Activated T-helper 17 cell treated with anti-CD3 and anti-CD28 coated beads, Interleukin-2, amount 50 U/mL, for 72 hours (primary cell): ENCODE measurements at places on chromosomes 6 and 20. TPM values are rescaled to one million over a fixed set of nuclear protein-coding genes. Genes with fewer than 3 reads are reported as not detected.

GGTLC1 gene
- total RNA-seq = not detected

LAMA4 gene
- total RNA-seq = not detected

POPDC3 gene
- 0.24 TPM for total RNA-seq

DZANK1 gene
- total RNA-seq = 3.2 TPM

ZBTB9 gene
- total RNA-seq = 11.6 TPM

GABRR1 gene
- total RNA-seq = not detected

TRAM2 gene
- total RNA-seq = 1.7 TPM

SLC26A8 gene
- total RNA-seq = not detected

ZNF512B gene
- total RNA-seq = 21.3 TPM

RGS17 gene
- total RNA-seq = 0.26 TPM

- no peak for ATAC-seq
These were observed 22.1 kb downstream of the DUSP22 start for GRCh38 chr6:314377-314776.

DNA sequence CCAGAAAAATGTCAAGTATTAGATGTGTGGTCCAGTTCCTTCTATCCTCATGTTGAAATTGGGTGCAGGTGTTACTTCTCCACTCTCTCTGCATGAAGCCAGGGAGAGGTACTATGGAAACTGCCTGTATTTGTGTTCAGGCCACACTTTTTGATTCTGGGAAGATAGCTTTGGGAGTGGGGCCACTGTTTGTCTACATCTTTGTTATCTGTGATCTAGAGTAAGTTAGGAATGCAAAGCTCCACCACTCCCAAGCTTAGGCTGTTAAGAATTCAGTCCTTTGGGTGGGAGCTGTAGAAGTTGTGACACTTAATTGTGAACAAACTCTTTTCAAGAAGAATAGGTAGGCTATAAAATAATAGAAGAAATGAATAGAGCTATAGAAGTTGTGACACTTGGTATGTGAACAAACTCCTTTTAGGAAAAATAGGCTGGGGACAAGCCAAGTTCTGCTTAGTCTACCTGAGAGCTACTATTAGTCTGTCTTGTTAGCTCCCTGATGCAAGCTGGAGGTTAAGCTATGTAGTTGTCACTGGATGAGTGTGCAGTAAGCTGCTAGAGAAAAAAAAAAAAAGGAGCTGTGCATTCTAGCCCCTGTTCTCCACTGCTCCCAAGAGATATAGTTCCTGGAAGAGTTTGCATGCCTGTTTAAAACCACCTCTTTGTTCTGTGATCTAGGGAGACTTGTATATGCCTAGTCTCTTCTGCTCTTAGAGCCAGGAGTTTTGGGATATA lies 7.1 kb upstream of the GFRAL start:
- ATAC-seq = no peak

- ATAC-seq = no peak
These were observed 132.1 kb upstream of the ADGRB3 start for GRCh38 chr6:68502946-68503345.

GRCh38 chr6:48978016-48978415 lies 485.0 kb downstream of the MMUT start:
- ATAC-seq = no peak

DNA sequence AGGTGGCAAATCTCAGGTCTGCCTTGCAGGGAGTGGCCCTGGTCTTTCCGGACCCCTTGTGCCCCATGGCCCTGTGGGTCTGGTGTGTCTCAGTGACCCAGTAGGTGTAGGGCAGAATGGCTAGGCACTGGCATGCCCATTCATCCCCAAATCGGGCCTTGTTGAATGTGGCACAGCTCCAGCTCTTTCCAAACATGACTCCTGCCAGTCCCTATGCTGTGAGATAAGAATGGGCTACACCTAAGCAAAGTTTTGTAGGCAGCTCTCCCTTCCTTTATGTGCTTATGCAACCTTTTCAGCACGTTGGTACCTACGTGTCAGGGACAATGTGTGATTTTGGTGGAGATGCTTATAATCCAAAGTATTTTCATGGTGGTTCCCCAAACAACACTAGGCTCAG lies 33.9 kb downstream of the FOXO3 start:
- no peak for ATAC-seq

DNA sequence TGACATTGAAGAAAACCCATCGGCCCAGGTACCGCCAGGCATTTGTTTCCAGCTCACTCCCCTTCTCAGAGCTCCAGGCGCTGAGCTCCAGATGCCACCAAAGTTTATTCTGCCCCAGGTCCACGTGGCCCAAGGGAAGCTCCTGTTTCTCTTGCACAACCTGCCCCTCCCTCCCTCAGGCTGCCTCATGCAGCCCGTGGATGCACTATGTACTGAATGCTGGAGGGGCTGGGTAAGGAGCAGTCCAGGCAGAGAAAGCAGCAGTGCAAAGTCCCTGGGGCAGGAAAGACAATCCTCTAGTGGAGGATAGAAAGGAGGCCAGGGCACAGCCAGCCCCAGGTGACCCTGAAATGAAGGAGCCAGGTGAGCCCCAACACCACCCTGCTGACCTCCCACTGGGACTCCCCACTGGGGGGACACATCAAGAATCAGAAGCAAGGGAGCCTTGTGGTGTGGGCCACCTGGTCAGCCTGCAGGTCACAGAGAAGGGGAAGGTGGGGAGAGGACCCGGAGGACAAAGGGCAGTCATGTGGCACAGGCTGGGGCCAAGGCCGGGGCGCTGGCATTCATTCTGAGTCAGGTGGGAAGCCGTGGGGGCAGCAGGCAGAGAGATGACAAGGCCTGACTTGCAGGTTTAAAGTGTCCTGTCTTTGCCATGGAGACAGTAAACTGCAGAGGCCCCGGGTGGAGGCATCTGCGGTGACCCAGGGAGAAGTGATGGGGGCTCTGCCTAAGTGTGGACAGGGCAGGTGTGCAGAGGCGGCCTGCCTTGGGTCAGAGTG lies 230.1 kb downstream of the PREX1 start:
- ATAC-seq = no peak

GRCh38 chr6:143952060-143952778 lies 55.8 kb downstream of the PLAGL1 start:
- ATAC-seq = no peak

- ATAC-seq = no peak
These were observed 2.2 kb downstream of the PCED1A start for GRCh38 chr20:2838170-2838797.

DNA sequence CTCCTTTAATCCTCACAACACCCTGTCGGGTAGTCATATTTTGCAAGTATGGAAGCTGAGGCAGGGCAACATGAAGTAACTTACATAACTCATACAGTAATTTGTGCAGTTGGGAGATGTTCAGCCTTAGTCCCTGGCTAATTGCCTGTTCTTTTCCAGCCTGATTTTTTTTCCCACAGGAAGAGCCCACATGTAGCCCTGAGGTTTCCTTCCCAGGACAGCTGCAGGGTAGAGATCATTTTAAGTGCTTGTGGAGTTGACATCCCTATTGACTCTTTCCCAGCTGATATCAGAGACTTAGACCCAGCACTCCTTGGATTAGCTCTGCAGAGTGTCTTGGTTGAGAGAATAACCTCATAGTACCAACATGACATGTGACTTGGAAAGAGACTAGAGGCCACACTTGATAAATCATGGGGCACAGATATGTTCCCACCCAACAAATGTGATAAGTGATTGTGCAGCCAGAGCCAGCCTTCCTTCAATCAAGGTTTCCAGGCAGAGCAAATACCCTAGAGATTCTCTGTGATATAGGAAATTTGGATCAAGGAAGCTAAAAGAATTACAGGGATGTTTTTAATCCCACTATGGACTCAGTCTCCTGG lies 5.0 kb upstream of the BTN2A1 start:
- no peak for ATAC-seq

DNA sequence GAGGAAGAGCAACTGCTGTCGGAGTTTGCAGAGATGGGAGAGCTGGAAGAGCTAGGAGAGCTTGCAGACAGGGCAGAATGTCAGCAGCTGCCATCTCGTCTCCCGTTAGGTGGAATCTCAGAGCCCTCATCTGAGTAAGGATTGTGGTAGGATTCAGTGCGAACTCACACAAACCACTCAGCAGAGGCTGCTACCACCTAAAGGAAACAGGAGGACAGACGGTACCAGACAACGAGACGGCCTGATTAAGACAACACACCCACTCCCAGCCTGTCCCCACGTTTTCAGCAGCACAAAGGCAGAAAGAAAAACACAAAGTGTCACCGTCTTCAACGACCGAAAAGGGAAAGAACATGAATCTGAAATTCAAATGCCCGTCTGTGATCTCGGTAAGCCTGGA lies 4.1 kb downstream of the LEMD2 start:
- no peak for ATAC-seq

GRCh38 chr6:2796861-2797260 lies 31.7 kb downstream of the WRNIP1 start:
- no peak for ATAC-seq

GRCh38 chr6:110822249-110822648 lies 7.0 kb upstream of the CDK19 start:
- no peak for ATAC-seq

- no peak for ATAC-seq
These were observed 22.9 kb downstream of the CYP21A2 start for GRCh38 chr6:32060966-32061655.

GRCh38 chr6:107561306-107561705 lies 71.4 kb downstream of the SOBP start:
- ATAC-seq = no peak

- ATAC-seq = no peak
These were observed 96.1 kb downstream of the VEGFA start for GRCh38 chr6:43865932-43866645.

DNA sequence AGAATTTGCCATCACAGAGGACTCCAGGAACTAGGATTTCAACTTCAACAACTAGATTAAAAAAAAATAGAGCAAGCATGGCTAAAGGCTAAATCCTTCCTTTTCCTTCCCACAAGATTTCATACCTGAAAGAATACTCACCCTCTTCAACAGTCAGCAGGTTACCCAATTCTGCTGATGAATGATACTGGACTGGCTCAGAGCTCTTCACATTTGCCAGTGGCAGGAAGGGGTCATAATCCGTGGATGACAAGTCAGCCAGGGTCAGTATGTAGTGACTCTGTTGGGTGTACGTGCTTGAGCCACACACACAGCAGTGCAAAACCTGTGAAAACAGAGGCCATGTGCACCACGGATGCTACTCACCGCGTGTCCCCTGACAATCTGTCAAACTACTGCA lies 152.9 kb downstream of the INSM1 start:
- ATAC-seq = no peak

- peak; percentile 90 for ATAC-seq
These were observed 125.5 kb downstream of the ANKRD60 start for GRCh38 chr20:58102744-58103516.

GRCh38 chr6:159525445-159526025 lies 167.5 kb downstream of the SOD2 start:
- no peak for ATAC-seq

DNA sequence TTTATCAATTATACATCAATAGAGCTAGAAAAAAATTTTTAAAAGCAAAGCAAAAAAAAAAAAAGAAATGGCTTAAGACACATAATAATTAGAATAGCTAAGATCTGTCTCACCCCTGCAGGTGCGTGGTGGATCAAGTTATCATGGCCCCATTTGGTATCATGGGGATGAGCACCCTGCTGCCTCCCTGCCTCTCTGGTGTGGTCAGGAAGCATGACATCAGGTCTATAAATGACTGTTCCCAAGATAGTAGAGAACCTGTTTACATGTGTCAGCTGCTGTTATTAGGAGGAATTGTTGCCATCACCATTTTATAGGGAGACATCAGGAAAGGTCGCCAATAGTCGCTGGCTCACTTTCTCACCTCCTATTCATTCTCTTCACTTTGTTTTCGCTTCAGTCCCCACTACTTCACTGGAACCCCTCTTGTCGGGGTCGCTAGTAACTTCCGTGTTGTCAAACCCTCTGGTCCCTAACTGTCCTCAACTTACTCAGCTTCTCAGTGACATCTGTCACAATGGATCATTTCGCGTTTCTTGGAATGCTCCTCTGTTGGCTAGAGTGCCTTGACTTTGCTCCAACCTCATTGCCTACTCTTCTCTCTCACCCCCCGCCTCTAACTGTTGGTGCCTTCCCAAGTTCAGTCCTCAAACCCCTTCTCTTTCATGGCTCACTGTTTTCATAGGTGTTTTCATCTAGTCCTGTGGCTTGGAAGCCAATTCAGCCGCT lies 4.7 kb downstream of the DNTTIP1 start:
- ATAC-seq = peak; percentile 24

- no peak for ATAC-seq
These were observed 136.7 kb upstream of the EXOC2 start for GRCh38 chr6:829656-830055.

- ATAC-seq = no peak
These were observed 15.6 kb upstream of the MRGBP start for GRCh38 chr20:62780696-62781095.

GRCh38 chr6:2077826-2078225 lies 167.6 kb downstream of the GMDS start:
- no peak for ATAC-seq

- no peak for ATAC-seq
These were observed 169.6 kb upstream of the PRND start for GRCh38 chr20:4552075-4552640.

GRCh38 chr6:132489376-132489775 lies 23.5 kb downstream of the STX7 start:
- no peak for ATAC-seq
